Breast epithelium (tissue), 4 donors: ENCODE measurements at places on chromosomes 16 and 17. TPM values are rescaled to one million over a fixed set of nuclear protein-coding genes. Genes with fewer than 3 reads are reported as not detected.
A peak's percentile ranks its signal among the peaks of the same experiment; 100 is the strongest.

- H3K27ac ChIP-seq = no peak overlapping the region
- peaks cover 4% of the 10 kb centered on the region for H3K4me1 ChIP-seq
- H3K4me3 ChIP-seq = no peak overlapping the region
Observed at GRCh38 chr17:18161207-18162145, 22.2 kb upstream of the ALKBH5 start.

DNA sequence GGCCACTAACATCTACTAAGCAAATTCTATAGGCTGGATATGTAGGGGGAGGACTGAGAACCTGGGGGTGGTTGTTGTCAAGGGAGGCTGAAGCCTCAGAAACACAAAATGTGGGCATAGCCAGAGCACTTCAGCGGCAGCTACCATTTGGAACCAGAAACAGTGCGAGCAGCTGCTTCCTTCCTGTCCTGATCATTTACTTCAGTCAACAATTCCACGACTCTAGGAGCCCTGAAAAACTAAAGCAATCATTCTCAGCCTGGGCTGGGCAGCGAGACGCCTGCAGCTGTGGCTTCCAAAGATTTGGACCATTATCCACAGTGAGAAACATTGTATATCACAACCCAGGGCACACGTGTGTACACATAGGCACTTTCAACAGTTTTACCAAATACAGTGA lies 93.9 kb upstream of the WSCD1 start:
- DNase-seq = no peak
- no peaks in the 10 kb centered on the region for H3K36me3 ChIP-seq
- H3K27me3 ChIP-seq = peaks cover 4% of the 10 kb centered on the region

DNA sequence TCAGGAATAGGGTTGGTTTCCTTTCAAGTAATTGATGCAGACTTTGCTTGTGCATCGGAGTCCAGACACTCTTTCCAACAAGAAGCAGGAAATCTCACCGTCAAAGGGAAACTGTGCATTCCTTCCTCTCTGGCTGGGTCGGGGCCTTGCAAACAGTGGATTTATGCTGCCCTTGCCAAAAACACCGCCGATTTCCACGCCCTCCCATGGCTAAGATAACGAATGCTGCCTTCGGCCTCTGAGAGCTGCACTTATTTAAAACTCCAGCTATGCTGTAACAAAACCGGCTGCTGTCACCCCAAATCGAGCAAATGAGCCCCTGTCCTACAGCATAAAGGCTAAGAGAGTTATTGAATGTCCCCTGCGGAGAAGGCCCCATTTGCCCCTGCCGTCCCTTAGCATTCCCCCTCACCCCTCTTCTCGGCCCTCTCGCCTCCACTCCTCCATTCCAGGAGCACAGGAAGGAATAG lies 275.5 kb upstream of the IRX5 start:
- H3K36me3 ChIP-seq = no peaks in the 10 kb centered on the region
- H3K4me3 ChIP-seq = peak overlapping the region; percentile 12
- H3K27ac ChIP-seq = peak overlapping the region; percentile 83
- H3K27me3 ChIP-seq = no peaks in the 10 kb centered on the region
- H3K4me1 ChIP-seq = peaks cover 5% of the 10 kb centered on the region

Gene C17orf78
- total RNA-seq = not detected

GRCh38 chr16:24853830-24854229 lies 8.1 kb downstream of the SLC5A11 start:
- H3K4me3 ChIP-seq = no peak overlapping the region
- H3K27ac ChIP-seq = peak overlapping the region; percentile 33
- H3K4me1 ChIP-seq = no peaks in the 10 kb centered on the region
- no peaks in the 10 kb centered on the region for H3K36me3 ChIP-seq
- H3K27me3 ChIP-seq = no peaks in the 10 kb centered on the region
- no peak for DNase-seq

DNA sequence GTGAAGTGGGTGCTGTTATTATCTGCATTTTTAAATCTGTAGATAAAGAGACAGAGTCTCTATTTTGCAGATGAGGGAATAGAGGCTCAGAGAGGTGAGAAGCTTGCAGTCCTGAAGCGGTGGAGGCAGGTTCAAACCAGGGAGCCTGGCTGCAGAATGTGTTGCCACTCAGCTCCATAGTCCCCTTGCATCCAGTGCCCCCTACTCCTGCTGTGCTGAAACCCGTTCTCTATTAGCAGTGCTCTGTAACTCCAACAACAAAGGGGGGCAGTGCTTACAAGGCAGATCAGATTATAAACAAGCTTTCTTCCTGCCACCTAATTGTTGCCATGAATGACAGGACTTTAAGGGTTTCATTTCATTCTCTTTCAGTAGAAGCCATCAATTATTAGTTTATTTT lies 118.1 kb upstream of the CACNG3 start:
- H3K36me3 ChIP-seq = no peaks in the 10 kb centered on the region
- H3K27me3 ChIP-seq = no peaks in the 10 kb centered on the region
- no peak overlapping the region for H3K4me3 ChIP-seq
- DNase-seq = no peak
- no peak overlapping the region for H3K27ac ChIP-seq
- no peaks in the 10 kb centered on the region for H3K4me1 ChIP-seq

GRCh38 chr17:77308861-77309726 lies 168.3 kb downstream of the SEC14L1 start:
- DNase-seq = no peak
- no peaks in the 10 kb centered on the region for H3K27me3 ChIP-seq

DNA sequence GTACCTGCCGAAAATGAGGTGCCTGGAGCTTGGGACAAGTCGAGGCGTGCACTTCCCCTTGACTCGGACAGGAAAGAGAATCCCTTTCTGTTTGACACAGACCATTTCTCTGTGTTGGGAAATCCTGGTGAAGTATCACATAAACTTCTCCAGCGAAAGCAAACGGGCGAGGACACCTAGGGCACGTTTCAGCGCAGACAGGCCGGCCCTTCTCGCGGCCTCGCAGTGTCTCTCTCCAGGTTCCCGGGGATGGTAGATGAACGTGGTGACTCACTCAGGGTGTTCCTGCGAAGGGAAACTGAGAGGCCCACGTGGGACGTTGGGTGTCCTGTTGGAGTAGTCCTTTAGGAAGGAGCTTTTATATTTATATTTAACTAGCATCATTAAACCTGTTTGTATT lies 36.3 kb upstream of the ZNF750 start:
- no peaks in the 10 kb centered on the region for H3K27me3 ChIP-seq
- DNase-seq = peak; percentile 63
- peak overlapping the region; percentile 85 for H3K27ac ChIP-seq
- H3K4me1 ChIP-seq = peaks cover 4% of the 10 kb centered on the region

Gene OR4D1
- not detected for total RNA-seq
